Hematopoietic multipotent progenitor cell treated with erythropoietin and hydrocortisone succinate and interleukin-3 and kit ligand, for 15 days (in vitro differentiated cells): ENCODE measurements at places on chromosomes 3 and 15.

- no peak for DNase-seq
Measured at GRCh38 chr15:91944331-91944730, 90.8 kb downstream of the SLCO3A1 start.

GRCh38 chr3:139935866-139936817 is 1.2 kb downstream of the CLSTN2 start:
- DNase-seq, result no peak

- DNase-seq, result peak; percentile 65
Measured at GRCh38 chr15:62071711-62072308, 5.0 kb downstream of the C2CD4A start.

- DNase-seq, result no peak
Measured at GRCh38 chr3:134526319-134526718, 40.5 kb downstream of the CEP63 start.

- no peak for DNase-seq
Measured at GRCh38 chr15:80404057-80404760, at the start of gene ARNT2. ARNT2 (plus strand) TSS chr15:80404382; CDS start chr15:80404516, 134 bp downstream.

DNA sequence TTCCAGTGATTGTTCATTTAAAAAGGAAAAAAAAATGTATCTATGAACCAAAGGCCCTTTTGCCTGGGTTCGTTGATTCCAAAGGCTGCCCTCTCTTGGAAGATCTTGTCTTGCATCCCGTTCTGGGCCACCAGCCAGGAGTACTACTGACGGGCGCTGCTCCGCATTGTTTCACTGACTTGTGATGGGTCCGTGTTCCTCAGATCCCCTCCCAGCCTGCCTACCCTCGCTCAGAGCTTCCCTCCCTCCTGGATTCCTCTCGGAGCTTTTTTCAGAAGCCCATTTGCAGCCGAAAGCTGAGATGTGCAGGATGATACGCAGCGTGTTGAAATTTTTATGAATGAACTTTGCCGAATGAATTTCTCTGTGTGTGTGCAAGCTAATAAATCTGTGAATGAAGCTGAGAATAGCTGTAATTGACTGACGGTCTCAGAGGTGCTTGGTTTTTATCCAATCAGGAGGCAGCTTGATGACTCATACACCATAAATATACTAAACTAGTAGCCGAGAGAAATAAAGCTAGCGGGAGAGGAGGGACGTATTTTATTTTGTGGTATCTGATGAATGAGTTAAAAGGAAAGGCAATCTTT is at the start of gene SHC4:
Gene SHC4, minus strand, starts transcription at position 396 of the 590 bp plus-strand sequence. CDS start 904 bp downstream, outside the sequence.
- no peak for DNase-seq

DNA sequence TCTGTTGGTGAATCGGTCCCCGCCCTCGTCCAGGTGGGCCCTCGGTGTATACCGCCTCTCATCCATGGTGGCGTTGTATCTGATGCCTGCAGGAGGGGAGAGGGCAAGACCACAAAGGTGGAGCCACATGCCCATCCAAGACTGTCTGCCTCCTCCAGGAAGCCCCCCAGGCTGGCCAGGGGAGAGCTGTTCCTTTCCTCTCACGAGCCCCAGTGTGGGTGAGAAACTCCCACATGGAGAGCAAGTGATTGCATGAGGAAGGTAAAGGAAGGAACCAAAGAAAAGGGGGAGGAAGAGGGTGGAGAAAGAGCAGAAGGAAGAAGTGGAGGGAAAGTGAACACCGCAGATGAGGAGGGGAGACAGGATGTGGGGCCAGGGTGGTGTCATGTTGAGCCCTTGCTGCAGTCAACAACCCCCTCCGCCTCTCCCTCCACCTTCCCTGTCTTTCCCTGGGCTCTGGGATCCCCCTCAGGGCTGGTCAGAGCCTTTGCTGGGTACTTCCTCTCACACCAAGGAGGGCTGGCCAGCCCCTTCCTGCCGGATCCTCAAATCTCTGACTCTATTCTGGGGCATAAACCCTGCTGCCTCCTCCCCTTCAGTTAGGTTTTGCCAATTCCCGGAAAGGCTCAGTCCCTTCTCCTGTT is 49.3 kb downstream of the FEM1B start:
- DNase-seq, result no peak

DNA sequence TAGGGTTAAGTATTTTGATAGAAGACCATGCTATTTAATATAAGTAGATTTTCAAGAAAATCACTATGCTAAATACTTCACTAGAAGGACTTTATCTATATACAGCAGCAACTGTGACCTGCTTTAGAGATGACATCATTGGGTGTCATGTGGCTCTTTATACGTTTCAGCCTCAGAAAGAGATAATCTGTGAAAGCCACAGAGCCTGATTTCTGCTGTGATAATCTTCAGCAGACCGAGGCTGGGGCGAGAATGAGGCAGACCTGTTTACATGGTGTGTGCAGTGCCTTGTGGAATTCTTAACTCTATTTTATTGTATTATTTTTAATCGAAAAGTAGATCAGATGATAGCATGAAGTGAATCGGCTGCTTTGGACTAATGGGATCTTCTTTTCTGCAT is 471.2 kb downstream of the MFSD1 start:
- no peak for DNase-seq

DNA sequence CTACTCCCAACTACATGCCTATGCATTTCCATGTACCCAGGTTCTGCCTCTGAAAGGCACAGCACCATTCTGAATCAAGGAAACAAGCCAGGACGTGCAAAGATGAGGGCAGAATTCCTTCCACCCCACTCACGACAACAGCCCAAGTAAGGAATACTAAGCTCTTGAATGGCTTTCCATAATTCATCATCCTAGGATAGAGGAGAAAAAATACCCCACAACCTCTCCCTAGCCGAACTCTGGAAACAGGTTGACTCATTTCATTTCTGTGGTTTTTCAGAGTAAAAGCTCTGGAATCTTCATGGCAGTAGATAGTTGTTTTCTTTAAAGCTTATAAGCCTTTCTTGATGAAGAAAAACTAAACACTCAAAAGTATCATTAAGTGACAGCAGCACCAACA is 77.8 kb downstream of the PDZRN3 start:
- DNase-seq, result no peak

DNA sequence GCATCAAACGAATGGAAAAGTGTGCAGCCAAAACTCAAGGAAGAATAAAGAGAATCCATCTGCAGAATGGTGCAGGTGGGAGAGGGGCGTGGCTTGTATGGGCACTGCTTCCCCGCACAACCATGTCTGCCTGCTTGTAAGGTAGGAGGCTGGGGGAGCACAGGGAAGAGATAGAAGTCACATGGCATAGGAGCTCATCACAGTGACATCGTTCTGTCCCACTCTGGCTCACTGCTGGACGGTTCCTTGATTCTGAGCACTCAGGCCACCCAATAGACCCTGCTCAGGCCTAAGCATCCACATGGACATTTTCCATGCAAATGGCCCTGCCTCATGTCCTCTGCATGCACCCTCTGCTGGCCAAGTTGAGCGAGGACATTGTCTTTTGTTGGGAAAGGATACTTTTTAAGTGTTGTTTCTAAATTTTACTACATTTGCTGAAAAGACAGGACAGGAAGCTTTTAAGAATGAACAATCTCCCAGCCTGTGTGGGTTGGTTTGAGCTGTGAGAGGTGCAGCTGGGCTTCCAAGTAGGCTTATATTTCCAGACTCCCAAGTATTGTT is 3.1 kb downstream of the MYLK start:
- DNase-seq, result no peak

- DNase-seq, result peak; percentile 15
Measured at GRCh38 chr3:72439321-72440183, 408.7 kb downstream of the SHQ1 start.

- no peak for DNase-seq
Measured at GRCh38 chr3:113211330-113212149, at the start of gene BOC. BOC (plus strand) TSS chr3:113211557; CDS start chr3:113249803, 38,246 bp downstream.

GRCh38 chr15:78083687-78084448 is 6.4 kb upstream of the TBC1D2B start:
- DNase-seq, result no peak

GRCh38 chr3:169007145-169007544 is 656.4 kb downstream of the MECOM start:
- DNase-seq, result no peak

- DNase-seq, result no peak
Measured at GRCh38 chr3:30668051-30668609, 61.7 kb downstream of the TGFBR2 start.

DNA sequence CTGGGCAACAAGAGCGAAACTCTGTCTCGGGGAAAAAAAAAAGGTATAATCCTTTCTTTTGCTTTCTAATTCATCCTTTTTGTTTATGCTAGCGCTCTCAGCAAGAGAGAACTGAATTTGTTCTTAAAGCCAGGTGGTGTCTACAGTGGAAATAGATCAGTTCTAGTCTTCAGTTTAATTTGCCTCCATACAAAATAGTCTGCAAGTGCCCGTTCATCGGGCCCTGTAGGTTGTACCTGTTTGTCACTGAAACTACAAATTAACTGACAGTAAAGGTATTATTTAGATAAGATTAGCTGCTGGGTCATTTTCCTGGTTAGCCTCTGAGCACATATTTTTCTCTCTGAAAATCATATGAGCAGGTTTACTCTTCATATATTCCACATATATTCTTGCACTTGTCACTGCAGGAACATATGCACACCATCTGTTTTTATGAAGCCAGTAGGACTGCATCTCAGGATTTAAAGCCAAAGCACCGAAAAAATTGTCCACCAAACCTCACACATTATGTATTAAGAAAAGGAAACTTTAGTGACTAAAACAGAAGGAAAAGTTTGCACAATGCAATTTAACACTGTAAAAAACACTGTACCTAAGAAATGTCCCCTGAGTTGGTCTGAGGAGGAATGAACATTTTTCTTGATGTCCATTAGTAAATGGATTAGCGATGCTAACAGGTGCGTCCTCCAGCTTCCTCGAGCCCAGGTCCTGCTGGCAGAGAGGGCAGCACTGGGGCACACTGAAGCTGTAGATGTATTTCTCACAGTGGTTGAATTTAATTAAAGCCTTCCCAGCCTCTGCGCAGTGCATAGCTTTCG is 437 bp downstream of the MKRN2OS start:
- DNase-seq, result no peak

DNA sequence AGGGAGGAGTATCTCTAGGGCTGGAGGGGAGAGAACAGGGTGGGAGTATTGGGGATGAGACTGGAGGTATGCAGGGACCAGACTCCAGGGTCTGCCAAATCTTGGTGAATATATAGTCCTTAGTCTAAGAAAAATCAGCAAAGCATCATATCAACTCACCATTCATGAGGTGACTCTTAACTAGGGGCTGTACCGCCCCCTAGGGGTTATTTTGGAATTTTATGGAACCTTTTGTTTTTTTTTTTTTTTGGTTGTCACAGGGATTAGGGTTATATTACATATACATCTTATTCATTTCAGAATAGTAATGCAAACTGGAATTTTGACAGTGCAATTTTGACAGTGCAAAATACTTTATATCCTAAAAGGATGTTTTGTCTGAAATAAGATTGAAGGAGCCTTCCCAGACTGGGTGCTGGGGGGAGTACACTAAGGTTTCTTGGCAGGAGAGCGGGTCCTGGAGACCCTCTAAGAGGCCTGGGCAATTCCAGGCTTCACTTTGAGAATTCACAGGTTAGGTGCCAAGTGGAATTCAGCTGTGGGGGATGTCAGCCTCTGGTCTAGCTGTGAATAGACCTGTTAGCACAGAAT is 7.5 kb downstream of the CMTM7 start:
- peak; percentile 70 for DNase-seq

DNA sequence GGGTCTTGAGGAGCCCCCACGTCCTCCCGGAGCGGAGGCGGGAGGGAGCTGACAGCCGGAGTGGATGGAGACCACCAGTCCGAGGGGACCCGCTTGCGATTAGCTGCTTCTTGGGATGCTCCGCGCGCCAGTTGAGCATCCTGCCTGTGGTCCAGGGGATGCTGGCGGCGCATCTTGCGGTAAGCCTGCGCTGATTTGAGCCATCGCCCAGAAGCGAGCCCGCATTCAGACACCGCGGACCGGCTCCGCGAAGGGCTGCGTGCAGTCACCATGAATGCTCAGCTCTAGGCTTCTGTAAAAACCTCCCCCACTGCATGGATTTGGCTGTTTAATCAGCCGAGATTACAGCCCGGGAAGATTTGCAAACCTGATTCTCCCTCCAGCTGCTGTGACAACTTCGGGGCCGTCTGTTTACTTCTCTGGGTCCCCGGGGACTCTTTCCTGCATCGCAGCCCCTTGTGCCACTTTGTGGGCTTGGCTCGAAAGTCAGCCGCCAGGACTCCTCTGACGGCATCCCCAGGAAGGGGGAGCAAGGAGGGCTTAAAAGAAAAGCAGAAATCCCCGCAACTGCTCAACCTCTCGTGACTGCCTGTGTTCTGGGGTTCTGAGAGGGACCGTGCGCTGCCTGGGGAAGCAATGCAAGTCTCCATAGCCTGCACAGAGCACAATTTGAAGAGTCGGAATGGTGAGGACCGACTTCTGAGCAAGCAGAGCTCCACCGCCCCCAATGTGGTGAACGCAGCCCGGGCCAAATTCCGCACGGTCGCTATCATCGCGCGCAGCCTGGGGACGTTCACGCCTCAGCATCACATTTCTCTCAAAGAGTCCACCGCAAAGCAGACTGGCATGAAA is 171.1 kb downstream of the KCNAB1 start:
- no peak for DNase-seq

DNA sequence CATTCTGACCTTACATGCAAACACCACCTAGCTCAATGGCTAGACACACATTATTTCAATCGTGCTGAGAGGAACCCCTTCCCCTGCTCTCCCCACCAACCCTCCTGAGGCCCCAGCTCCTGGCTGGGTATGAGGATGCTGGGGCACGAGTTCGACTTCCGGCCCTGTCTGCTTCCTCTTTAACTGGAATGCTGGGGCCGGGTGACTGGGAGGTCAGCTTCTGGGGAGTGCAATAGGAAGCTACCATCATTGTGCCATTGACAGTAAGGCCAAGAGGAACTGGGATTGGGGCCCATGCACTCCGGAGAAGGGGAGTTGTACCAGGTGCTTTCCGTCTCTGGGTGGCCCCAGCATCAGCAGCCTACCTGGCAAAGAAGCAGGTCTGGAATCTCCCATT is 15.6 kb upstream of the TLE3 start:
- DNase-seq, result no peak

DNA sequence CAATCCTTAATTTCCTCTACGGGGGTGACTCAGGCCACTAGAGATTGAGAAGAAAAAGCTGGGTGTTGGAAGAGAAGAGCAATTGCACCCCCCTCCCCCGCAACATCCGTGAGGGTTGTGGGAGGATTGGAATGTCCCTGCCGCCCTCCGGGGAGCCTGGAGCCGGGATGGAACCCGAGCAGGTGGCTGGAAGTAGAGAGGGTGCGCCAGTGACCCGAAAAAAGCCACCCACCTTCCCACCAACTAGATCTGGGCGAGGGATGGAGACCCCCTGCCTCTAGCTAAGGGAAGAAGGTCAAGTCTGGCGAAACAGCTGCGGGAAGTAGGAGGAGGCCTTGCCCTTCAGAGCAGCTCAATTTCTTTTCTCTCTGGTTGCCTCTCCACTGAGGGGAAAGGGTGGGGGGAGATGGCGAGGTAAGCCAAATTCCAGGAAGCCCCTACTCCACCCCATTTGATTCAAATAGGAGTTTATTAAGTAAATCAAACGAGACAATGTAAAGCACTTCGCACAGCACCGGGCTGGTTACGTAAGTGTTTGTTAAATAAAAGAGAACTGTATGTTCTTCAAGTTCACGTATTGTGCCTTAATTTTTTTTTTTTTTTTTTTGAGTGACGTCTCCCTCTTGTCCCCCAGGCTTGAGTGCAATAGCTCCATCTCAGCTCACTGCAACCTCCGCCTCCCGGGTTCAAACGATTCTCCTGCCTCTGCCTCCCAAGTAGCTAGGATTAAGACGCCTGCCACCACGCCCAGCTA is 1.1 kb upstream of the WWTR1 start:
- DNase-seq, result no peak
